Fibroblast of skin of back (primary cell): ENCODE measurements at places on chromosomes 4 and X.

DNA sequence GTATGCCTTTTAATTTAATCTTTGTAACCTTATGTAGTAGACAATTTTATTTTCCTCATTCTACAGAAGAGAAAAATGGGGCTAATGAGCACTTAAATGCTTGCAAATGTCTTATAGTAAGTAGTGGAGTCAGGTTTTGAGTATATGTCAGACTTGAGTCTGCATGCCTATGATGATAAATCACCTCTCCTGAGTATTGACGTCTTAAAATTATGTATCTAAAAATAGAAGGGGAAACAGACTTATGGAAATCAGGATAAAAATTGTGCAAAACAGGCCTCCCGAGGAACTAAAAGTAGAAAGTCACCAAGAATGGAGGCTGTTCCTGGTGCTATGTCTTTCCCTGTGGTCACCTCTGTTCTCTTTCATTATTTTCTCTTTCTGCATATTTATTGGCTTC, 92.7 kb downstream of the STIM2 start:
- peak; percentile 15 for DNase-seq

DNA sequence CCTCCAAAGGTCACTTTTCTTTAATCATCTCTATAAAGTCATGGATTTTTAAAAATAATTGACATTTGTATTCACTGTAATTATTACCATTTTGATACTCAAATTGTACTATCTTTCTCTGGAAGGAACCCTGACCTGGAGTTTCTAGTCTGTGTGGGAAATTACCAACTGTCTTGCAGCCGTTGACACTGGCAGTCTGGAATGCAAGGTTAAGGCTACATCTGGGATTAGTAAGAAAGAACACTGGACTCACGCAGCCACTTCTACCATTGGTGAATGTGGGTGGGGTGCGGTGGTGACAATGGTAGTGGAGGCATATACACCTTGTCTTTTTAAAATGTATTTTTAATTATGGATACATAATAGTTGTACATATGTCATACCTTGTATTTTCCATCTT, 40.9 kb downstream of the EGF start:
- no peak for DNase-seq

DNA sequence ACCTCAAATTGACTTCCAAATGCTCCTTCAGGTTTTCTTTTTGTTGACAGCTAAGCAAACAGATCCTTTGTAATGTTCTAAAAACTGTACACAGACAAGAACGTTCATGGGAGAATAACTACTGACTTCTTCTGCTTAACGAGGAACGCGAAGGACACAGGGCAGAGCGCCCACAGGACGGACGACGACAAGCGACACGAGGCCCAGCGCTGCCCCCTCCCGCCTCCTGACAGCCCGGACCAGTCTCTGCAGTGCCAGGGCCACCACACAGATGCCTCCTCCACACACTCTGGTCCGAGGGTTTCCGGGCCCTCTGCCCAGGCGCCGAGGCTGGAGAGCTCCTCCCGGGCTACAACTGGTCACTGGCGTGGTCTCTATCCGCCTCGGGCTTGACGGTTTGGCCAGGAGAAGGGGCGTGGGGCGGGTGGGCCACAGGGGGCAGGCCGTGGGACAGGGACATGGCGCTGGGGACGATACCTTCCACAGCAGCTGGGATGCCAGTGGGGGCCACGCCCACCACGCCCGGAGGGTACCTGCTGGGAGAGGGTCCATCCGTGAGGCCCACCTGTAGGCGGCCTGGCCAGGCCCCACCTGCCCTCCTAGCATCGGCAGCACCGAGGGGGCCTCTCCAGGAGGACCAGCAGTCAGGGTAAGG, 36.9 kb downstream of the CTBP1 start:
- no peak for DNase-seq

DNA sequence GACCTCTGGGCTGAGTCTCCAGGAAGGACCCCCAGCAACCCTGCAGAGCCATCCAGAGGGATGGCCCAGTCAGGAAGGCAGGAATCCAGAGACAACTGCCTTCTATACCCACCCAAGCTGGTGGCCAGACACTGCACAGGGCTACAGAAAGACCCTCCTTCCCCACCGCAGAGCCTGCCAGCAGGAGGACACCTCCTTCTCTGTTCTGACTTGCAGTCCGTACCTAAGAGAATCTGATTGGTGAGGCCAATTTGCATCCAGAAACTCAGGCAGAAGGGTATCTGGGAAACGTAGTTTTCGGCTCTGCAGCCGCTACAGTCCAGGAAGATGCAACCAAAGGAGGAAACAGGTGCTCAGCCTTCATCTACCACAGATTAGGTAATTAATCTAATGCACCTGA, 155.4 kb upstream of the FRG1 start:
- DNase-seq, result no peak

DNA sequence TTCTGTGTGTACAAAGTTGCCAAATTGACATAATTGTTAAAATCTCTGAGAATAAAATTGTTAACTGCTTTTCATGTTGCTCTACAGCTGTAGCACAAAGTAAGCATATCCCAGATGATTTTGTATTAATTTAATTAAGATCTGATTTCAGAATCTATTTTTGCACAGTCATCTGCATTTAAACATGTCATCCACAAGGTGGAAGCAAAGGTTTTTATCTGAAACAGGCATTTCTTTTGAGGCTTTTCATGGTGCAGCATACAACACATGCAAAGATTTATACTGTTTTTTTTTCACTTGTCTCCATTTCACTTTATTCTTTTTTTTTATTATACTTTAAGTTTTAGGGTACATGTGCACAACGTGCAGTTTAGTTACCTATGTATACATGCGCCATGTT, 51.2 kb downstream of the GC start:
- peak; percentile 25 for DNase-seq

DNA sequence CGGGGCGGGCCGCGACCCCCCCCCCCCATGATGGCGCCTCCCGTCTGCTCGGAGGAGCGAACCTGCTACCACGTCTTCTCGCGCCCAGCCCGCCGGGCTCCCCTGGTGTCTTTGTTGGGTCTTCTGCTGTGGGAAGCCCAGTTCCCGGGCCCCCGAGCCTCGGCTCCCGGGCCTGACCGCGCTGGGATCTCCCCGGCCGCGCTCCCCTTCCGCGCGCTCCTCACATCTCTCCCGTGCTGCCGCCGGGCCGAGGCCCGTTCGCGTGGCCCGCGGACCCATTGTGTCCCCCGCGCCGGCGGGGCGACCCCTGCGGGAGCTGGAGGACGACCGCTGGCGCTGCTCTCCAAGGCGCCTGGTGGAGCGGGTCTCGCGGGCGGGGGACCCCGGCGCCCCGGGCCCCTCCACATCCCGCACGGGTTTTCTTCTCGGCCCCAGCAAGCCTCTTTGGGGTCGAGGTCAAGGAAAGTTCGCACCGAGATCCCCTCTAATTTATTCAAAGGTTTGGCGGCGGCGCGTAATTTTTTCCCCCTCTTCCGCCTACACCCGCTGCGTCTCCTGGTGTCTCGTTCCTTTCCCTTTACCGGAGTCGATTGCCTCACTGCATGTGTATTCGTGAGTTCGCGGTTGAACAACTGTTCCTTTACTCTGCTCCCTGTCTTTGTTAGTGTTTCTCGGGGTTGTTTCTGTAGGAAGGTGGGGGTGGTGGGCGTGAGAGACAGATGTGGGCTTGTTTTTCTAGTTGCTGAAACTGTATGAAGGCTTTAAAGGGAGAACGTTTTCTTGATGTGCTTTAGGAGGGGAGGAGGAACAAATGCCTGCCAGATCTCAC, 770 bp downstream of the SMAD1 start:
- peak; percentile 73 for DNase-seq

DNA sequence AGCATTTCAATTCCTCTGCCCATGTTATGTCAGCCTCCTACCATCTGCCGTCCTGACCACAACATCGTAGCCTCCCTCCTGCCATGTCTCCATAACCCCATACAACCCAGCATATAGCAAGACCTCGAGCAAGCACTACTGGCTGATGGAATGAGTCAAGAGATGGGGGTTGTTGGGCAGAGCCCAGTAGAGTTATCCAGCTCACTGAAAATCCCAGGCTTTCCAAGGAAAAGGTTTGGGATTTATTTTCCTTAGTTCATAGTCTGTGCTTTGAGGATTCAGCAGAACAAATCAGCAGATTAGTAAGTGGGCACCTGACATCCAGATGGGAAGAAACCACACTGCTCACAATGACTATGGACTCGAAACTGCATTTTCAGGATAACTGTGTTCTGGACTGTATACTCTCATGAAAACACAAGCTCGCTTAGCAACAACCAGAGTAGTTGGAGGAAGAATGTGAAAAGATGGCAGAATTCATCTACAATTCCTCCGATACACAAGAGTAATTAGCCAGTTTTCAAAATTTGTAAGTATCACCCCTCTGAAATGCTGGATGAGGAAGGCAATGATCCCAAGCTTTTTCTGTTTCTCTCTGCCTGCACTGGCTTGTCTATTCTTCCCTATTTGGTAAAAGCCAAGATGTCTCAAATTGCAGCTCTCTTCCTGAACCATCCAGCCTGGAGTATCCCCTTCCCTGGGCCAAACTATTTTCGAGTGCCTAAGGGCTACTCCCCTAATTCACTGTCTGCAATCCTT, 186.2 kb upstream of the TBL1X start:
- no peak for DNase-seq

DNA sequence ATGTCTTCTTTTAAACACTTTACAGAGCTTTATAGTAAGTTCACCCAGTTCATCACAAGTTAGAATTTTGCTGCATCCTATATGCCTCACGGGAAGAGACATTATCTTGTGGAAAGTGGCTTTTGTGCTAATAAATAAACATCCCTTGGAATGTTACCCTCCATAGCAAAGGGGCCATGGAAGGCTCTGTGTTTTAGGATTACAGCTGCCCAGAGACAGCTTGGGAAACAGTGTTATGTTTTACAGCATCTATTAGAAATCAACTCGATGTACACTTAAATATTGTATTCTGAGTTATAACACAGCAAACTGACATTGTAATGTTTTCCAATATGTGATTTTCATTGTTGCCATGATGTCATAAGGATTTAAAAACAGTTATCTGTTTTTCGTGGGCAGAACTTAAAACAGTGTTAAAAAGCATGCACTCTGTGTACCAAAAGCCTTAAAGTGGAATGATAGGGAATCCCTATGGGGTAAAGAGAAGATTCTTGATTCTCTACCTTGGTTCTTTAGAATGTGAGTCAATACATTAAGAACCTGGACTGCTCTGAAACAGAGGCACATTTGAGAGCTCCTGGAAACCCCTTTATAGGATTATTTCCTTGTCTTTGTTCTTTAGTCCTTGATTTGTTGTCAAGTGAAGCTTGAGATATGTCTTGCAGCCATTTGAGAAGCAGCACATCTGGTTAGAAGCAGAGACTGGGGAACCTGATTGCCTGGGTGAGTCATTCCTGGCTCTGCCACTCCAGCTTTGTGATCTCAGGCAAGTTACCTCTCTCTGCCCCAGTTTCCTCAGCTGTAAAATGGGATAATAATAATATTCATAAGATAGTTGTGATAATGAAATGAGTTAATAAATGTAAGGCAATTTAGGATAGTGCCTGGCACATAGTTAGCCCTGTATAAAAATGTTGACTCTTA, 41.6 kb downstream of the ARHGAP10 start:
- DNase-seq, result peak; percentile 49

DNA sequence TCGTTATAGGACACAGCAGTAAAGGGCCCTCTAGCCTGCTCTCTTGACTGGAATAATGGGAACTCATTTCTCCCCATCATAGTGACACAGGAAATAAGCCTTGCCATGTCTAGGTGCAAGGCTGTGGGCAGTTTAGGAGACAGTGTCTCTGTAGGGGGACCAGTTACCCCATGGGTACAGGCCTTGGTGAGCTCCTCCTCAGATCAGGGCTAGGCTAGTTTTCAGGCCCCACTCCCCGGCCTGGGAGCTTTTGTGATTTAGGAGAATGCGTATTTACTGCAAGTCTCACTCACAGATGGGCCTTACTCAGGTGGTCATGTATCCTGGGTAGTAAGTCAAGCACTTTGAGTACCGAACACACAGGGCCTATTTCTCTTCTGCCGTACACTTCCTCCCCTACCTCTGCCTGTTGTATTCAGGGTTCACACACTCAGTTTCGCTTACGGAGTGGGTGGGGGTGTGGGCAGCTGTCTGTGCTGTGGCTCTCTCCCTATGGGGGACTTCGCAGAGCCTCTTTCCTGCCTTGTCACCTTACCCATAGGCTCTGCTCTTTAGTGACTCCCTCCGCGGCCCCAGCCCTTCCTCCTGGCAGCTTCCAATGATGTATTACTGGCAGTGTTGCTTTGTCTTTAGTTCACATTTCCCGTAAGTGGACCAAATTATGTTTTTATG, 34.2 kb downstream of the FAM193A start:
- DNase-seq, result no peak

- DNase-seq, result no peak
Measured at GRCh38 chrX:38260231-38260630, 39.6 kb upstream of the SRPX start.

DNA sequence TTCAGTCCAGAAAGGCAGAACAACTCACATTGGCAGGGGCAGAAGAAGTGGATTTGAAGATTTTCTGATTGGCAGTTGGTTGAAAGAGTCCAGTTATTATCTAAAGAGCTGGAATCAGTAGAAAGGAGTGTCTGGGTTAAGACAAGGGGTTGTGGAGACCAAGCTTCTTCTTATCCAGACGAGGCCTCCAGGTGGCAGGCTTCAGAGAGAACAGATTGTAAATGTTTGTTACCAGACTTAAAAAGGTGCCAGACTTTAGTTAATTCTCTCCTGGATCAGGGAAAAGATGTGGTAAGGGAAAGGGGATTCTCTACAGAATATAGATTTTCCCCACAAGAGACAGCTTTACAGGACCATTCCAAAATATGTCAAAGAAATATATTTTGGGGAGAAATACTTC, 36.7 kb upstream of the TLR3 start:
- no peak for DNase-seq

- no peak for DNase-seq
Measured at GRCh38 chrX:905848-906566, 275.4 kb downstream of the SHOX start.

DNA sequence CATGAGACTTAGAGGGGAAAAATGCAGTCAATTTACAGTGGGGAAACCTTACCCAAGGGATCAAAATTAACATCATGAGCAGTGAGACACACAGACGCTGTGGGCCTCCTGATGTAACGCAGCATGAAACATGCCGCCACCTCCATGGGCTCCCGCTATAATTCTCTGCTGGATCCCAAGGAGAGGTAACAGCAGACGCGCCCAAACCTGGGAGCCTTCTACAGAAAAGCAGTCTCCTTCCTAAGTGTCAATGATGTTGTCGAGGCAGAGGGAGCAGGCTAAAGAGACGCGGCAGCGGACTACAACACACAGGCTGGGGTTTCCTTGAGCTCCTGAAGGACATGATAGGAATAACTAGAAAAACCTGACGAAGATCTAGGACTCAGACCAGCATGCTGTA, 142.3 kb downstream of the AFAP1 start:
- DNase-seq, result no peak

DNA sequence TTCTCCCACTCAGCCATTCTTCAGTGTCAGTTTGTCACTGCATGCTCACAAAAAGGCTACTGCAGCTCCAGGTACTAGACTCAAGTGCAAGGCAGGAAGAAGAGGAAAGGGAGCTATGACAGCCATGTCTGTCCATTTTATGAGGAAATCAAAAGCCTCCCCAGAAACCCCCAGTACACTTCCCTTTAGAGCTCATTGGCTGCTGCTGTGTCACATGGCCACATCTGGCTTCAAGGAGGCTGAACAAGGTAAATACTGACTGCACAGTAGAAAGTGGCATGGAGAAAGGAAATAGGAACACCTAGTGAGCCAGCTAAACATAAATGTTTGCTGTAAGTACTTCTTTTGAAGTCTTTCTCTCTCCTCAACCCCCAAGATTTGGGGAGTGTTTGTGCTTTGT, 67.2 kb upstream of the FRAS1 start:
- no peak for DNase-seq
